Stimulated activated CD4-positive, alpha-beta T cell treated with anti-CD3 and anti-CD28 coated beads, Interleukin-4, amount 100 ng/mL, for 24 hours (primary cell): ENCODE measurements at places on chromosomes 1 and 21.

- DNase-seq = no peak
These were observed 537.7 kb downstream of the BRINP3 start for GRCh38 chr1:189939967-189940366.

DNA sequence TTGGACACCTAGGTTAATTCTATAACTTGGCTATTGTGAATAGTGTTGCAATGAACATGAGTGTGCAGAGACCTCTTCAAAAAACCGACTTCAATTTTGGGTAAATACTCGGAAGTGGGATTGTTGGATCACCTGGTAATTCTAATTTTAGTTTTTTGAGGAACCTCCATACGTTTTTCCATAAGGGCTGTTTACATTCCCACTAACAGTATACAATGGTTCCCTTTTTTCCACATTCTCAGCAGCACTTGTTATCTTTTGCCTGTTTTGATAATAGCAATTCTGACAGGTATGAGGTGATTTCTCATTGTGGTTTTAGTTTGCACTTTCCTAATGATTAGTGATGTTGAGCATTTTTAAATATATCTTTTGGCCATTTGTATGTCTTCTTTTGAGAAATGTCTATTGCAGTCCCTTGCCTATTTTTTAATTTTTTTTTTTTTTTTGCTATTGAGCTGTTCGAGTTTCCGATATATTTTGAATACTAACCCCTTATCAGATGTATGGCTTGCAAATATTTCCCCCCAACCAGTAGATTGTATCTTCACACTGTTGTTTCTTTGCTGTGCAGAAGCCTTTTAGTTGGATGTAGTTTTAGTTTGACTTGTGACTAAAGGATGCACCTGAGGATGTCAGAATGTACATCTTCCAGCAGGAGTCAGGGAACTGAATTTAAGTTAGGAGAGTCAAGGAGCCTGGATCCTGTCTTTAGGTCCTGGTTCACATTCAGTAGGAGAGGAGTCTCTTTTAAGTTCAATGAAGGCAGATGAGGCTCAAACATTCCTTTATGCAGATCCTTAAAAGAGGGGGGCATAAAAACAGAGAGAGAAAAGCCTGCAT, 120.0 kb downstream of the S1PR1 start:
- no peak for DNase-seq

DNA sequence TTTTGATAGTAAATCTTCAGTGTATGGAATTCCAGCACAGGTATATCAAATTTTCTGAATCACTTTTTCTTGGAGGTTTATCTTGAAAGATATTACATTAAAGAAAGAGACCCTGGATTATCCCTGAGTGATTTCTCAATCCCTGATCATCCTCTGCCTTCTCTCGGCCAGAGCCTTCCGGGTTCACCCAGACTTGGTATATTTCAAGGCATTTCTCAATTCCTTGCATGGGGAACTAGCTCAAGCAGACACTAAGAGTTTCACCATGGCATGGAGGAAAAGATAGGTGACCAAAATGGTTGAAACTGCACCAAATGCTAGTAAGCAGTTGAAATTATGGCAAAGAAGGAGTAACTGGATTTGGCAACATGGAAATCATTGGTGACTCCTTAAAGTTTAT, 5.7 kb downstream of the VAMP4 start:
- DNase-seq = no peak

DNA sequence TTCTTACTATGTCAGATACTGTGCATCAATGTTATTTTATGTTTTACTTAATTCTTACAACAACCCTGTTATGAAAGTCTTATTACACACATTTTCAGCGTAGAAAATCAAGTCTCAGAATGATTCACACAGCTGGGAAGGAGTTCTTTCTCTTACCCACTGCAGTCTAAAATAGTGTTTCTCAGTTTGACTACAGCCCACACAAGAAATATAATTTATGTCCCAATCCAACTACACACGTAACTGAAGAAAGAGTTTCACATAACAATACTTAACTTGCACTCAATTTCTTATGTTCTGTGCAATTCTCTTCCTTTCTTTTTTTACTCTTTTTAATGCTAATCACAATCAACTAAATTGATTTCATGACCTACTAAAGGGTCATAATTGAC, 252.8 kb upstream of the ADGRL2 start:
- DNase-seq = no peak

- DNase-seq = no peak
These were observed 45.2 kb downstream of the SLC44A3 start for GRCh38 chr1:94865360-94865759.

DNA sequence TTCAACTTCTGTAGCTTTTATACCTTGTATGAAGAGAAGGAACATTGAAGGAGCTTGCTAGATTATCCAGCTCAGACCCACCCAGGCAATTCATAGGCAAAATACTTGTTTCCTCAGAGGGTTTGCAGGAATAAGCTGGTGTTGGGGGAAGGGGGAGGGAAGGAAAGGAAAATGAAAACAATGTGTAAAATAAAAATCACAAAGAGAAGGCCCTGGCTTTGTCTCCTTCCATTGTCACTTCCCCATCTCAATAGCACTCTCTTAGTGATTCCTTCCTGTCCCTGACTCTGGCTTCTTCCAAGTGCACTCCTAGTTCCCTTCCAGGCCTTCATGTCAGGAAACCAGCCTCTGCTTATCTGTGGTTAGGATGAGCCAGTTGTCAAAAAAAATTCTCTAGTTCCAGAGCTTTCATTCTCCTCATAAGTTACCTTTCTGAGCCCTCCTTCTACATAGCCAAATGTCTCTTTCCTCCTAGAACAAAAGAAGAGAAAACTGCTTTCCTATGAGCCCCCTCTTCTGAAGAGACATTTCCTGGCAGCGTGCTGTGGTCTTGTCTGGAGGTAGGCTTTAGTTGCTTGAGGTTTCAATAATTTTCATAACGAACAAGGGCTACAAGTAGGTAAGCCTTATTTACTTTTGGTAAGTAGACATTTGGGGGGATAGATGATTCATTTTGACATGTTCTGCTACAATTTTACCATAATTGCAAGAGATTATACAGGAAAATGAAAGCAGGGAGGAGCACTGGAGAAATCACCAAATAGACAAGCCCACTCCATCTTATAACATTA, 45.7 kb downstream of the FASLG start:
- no peak for DNase-seq

- DNase-seq = no peak
These were observed 94.3 kb upstream of the GALNT2 start for GRCh38 chr1:229972600-229973296.

GRCh38 chr1:31196685-31197084, 43.0 kb downstream of the NKAIN1 start:
- no peak for DNase-seq

- no peak for DNase-seq
These were observed 10.4 kb upstream of the TSPAN2 start for GRCh38 chr1:115099693-115100050.

GRCh38 chr1:114976891-114977290, 52.7 kb upstream of the TSHB start:
- no peak for DNase-seq

DNA sequence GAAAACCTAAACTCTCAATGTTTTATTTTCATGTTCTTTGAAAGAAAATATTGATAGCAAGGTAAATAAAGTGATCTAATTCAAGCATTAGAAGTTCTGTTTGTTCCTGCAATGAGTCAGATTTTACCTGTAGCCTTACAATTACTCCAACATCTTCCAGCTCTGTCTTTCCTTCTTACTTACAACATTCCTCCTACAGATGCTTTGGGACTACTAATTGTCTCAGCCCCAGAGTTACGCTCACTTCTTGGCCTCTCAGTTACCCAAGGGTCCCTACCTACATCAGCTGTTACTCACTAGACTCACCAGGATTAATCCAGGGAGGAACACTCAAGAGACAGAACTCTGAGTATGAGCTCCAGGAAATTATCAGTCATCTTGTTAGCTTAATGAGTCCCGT, 26.4 kb downstream of the OR14A16 start:
- no peak for DNase-seq

DNA sequence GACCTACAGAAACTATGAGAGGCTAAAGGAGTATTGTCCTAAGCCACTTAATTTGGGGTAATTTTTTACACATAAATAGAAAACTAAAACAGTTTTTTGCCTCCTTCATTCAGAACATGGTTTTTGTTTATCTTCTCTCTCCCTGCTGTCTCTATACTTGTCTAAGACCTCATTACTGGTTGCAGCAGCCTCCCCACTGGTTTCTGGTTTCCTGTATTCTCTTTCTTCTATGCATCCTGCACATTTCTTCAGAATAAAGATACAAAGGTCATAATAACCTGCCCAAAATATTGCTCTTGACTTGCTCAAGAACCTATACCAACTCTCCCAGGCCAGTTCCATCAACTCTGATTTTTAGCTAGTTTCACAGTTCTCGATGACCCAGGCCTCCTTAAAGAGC, 19.8 kb upstream of the BOLA1 start:
- DNase-seq = no peak

DNA sequence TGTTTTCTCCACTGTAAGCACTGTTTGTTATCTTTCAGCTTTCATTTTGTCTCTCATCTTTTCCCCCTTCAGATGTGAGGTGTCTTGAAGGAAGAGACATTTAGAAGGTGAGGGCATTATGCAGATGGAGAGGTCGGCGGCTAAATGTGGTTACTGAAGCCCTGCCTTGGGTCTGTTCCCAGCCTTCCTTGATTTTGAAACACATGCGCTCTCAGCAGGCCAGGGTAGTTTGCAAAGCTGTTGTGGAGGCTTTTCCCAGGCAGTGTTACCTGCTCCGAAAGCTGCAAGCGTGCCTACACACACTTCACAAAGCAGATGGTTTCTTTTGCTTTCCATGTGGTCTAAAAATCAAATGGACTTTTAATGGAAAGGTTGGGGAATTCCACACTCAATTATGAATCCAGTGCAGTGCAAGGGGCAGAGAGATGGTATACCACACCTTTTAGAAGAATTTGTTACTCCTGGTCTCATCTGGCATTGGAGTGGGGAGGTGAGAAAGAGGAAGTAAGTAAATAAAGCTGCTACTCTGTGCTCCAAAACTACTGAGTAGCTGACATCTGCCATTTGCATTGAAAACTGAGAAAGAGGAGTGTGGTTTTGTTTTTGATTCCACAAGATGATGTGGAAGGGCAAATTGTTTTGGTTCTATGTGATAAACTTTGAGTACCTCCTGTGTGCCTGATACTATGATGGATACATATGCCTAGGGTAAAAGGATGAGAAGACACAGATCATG, 91.9 kb downstream of the NFIA start:
- DNase-seq = no peak

DNA sequence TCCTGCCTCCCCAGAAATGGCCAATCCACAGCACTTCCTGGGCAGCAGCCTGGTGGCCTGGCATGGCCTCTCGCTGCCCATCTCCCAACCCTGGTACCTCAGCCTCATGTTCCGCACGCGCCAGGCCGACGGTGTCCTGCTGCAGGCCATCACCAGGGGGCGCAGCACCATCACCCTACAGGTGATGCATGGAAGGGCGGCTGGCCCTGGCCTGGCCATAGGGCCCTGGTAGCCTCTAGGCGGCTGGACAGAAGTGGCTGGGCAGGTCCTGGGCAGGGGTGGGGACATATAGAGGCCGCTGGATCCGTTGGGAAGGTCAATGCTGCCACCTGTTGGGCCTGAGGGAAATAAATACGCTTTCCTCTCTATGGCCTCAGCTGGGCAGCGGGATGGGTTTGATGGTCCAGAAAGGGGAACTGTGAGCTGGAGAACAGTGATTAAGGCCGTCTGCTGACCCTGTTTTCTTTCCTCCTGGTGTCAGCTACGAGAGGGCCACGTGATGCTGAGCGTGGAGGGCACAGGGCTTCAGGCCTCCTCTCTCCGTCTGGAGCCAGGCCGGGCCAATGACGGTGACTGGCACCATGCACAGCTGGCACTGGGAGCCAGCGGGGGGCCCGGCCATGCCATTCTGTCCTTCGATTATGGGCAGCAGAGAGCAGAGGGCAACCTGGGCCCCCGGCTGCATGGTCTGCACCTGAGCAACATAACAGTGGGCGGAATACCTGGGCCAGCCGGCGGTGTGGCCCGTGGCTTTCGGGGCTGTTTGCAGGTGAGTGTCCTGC, 14.4 kb downstream of the CELSR2 start:
- peak; percentile 80 for DNase-seq
